ENCODE measurements at places on chromosomes 12 and 14.

DNA sequence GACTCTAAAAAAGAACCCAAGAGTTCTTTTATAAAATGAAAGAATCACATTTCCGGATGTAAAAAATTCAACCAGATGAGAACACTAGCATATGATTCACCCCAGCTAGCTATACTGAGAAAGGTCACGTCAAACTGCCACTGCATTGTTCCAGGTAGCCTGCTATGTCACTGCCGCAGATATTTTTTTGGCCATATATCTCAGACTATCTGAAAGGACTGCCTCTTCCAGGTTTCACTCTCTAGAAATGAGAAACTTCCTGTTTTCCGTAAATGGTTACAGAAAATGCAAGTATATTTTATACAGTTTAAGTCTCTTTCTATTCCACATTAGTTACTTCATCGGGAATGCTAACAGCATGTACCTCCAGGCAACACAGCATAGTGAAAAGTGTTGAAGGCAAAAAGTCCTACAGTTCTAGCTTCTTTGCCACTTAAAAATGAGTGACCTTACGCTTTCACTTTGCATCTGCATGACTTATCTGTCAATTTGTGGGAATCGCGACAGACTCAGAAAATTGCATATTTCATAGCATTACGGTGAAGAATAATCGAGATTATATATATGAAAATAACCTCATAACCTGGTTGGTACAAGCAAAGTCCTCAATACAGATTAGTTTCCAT lies 105.2 kb downstream of the MED13L start:
- DNase-seq, result no peak

DNA sequence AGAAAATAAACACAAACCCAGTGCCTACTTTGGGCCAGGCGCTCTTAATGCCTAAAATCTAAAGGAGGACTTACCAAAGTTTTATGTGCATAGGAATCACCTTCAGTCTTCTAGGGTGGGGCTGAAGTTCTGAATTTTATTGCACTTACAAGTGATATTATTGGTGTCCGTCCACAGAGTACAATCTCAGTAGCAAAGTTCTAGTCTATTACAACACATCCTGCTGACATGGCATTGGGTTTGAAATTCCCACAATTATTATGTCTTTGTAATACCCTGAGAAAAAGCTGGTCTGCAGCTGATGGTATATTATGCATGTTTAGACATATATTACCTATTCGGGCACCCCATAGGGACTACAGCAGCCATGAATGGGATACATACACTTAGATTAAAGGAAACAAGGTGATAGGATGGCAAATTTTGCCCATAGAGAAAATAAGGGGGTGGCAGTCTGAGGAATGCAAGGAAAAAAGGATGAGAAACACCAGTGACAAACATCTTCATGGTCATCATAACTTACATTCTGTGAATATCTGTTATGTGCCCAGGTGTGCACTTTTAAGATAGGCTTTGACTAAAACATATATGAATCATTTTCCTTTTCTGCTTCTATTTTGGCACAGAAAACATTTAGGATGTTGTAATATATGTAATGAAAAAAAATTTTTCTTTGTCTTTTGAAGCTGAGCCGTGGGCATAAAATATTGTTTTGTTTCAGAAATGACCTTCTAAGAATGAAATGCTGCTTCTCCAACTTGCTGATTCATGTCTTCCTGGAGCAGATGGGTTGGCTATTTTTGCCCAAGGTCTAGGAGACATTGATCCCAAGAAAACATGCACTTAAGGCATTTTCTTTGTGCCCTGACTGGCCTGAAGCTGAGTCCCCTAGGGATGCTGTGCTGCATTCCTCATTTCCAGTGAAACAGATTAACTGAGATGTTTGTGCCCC lies 27.2 kb upstream of the ALG10 start:
- no peak for DNase-seq

GRCh38 chr12:91746976-91747375 lies 398.7 kb downstream of the BTG1 start:
- DNase-seq, result no peak

- DNase-seq, result no peak
Observed at GRCh38 chr12:84767079-84767478, 145.5 kb downstream of the SLC6A15 start.

GRCh38 chr14:90517076-90517841 lies 120.4 kb downstream of the CALM1 start:
- no peak for DNase-seq

GRCh38 chr12:95790033-95790916 lies at the start of gene NTN4:
NTN4 (minus strand) TSS chr12:95790764; CDS start chr12:95790309, 455 bp downstream.
- peak; percentile 80 for DNase-seq

DNA sequence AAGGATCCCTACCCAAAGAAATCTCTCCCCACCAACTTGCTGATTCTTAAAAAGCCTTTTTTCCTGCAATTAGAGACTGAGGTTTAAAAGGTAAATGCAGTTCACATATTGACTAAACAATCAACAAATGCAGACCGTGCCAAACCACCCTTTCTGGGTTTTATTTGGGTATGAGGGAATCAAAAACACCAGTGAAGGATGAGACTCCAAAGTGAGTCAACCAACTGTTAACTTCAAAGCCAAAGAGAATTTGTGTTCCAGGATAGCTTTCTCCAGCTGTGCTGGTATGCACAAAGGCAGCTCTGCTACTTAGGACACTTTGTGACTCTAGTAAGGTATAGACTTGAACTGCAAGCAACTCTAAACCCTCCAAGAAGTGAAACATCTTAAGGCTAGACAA lies 39.4 kb downstream of the RPS29 start:
- no peak for DNase-seq

GRCh38 chr12:93167331-93167730 lies 210.4 kb upstream of the NUDT4 start:
- no peak for DNase-seq

- DNase-seq, result no peak
Observed at GRCh38 chr12:88935856-88936255, 355.6 kb upstream of the KITLG start.

GRCh38 chr12:104682790-104683279 lies 226.1 kb downstream of the CHST11 start:
- no peak for DNase-seq
